ENCODE measurements at places on chromosomes 12 and 14.

DNA sequence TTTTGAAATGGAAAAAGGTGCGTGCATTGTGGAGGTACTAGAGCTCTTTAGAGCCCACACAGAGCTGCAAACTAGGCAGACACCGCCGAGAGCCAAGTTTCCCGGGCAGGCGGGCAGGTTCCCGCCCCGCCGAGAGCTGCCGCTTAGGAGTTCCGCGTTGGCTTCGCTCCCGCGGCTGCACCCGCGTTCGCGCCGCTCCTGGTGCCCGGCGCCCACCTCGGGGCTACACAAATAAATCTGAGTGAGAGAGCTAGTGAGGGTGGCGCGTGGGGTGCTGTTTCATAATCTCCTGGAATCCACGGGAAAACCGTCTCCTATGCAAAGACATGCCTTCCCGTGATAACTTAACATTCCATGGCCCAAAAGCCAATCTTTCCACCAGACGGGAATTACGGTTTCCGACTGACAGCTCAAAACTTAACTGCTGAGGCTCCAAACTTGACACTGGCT is 645 bp downstream of the KITLG start:
- no peak for DNase-seq

GRCh38 chr12:43758247-43758727 is 303 bp downstream of the PUS7L start:
- no peak for DNase-seq

DNA sequence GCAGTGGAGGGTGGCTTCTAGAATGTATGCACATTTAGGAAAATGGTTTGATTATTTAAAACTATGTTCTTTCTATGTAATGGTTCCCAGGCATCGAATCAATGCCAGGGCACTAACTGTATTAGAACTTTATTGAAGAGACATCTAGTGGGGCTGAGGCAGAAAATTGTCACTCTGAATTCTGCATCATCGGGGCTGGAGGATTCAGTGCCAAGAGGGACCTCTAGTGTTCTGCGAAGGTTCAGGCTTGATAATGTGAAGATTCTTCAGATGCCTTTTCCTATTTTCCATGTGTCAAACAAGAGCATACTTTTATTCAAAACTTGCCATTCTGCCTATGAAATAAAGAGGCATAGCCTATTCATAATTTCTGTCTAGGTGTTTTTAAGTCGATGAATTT is 146.3 kb downstream of the CAND1 start:
- DNase-seq: no peak

DNA sequence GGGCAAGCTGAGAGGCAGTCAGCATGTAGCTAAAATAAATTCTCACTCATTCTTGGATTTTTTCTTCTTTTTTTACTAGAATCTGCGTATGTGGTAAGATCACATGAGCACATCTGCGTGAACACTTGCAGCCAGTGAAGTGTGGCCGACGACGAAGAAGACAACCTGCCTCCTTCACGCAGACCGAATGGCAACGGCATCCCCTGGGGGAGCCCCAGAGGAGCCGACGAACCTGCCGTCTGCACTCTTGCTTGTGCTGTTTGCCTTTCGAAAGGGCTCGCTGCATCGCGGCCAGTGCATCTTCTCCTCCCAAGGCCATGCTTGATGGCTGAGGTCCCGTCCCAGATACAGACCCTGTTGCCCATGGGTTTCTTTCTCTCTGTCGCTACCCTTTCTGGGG is 113.8 kb downstream of the KCNK10 start:
- DNase-seq: no peak

DNA sequence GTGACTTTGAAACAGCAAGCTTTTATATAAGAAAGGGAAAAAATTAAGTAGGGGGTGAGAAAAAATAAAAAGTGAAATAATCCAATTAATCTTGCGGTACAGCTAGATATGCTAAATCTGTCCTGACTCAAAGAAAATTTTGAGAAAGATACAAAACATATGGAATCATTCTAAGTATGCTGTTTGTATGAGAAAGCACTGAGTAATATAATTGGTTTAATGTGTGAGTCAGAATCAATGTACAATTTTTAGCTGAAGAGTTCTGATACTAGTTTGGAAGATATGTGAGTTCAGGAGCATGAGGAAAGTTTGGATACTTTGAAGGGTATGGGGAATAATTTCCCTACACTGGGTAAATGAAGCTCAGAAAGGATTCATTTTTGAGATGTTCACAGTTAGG is 190.9 kb upstream of the RASSF8 start:
- no peak for DNase-seq

- DNase-seq: peak; percentile 13
These were observed 46.2 kb downstream of the BCAT1 start for GRCh38 chr12:24902511-24903328.

DNA sequence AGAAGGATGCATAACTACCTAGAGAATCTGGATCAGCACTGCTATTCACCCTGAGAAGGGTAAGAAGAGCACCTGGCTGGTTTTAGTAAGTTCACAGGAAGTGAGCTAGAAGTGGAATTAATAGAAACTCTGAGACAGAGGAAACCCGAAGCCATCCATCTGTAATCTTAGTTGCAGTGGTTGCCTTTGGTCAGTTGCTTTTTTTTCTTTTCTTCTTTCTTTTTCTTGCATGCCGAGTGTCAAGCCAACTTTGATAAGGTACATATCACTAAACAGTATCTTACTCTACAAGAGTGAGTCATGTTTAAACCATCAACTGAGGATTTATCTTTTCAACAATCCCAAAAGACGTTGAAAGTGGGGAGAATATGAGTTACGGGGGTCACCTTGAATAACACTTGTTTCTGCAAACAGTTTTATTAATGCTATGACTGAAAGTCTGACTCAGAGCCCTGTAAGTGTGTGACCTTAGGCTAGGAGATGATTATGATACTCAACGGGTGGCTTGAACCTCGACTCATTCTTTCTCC is 26.7 kb downstream of the C12orf75 start:
- no peak for DNase-seq

All from brain pericyte (primary cell).